ENCODE measurements at places on chromosomes 5 and 9.

DNA sequence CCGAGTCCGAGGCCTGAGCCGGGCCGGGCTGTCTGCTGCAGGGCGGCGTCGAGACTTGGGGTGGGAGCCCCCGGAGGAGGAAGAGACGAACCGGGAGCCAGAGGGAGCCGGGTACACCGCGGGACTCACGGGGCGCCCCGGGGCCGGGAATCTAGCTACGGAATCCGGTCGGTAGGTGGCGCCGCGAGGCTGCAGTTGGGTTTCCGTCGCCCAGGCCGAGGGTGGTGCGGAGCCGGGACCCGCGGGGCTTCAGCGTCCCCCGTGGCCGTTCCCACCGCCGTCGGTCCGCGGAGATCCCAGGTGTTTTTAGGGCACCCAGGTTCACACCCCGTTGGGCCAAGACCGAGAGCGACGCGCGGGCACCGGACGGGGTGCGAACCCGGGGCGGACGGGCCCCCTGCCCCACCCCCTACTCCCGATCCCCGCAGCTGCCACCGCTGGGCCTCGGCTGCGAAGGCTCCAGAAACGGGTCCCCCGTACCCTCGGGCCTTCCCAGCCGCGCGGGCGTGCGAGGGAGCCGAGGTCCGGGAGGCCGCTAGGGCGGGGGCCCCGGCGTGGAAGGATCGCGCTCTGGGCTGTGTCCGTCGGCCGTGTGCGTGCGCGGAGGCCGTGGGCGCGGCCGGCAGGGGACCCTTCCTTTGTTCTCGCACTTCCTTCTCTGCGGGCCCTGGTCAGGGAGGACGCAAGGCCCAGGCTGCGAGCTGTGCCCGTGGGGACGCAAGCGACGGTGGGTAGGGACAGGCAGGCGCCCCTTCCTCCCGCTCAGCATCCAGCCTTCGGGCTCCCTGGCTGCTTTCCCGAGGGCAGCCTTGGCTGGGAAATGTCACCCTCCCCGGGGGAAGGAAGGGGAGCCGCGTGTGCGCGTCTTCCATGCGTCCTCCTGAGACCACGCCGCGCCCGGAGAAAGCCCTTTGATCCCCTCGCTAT lies 146.6 kb downstream of the GAPVD1 start:
- no peak for DNase-seq

DNA sequence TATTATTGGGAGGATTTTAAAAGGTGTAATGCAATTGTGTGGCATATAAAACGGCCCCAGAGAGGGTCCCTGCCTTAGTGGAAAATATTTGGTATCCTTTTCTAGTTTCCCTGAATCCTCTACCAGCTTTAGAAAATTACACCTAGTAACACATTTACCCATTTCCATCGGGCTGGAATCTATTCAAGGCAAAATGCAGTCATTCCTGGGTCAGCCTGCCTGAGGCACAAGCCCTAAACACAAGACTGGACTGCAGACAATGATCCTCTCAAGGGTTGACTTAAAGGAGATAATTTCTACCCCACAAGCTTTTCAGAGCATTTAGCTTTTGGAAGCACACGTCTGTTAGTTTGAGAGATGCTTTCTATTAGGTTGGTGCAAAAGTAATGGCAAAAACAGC lies 124.4 kb upstream of the ADAMTSL1 start:
- no peak for DNase-seq

GRCh38 chr9:88925481-88925880 lies 65.8 kb upstream of the S1PR3 start:
- no peak for DNase-seq

DNA sequence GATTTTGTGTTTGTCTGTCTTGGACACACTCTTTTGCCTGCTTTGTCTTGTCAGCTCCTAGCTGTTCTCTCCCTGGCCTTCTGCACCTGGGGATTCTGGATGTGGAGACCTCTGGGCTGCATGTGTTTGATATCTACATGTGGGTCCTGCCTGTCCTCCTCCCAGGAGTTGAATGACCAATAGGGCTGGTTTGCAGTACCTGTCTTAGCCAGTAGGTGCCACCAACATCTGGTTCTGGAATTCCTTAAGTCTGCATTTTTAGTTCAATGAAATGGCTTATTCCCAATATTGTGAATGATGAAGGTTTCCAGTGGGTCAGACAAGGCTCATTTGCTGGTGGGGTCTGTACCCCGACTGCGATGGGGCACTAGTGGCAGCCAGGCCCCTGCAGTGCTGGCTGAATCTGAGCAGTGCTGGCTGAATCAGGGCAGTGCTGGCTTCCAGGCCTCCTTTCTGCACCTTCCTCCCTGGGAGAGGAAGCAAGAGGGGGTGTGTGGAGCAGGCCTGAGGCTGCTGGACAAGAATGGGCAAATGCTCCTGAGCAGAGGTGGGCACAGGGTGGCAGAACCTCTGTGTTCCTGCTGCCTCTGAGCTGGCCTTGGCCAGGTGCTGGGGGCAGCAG lies 73.3 kb downstream of the RXRA start:
- DNase-seq = no peak

GRCh38 chr5:148585988-148586387 lies 68.3 kb downstream of the HTR4 start:
- DNase-seq = no peak

- DNase-seq = no peak
Measured at GRCh38 chr5:167352801-167353200, 938.6 kb upstream of the WWC1 start.

- no peak for DNase-seq
Measured at GRCh38 chr5:107673039-107673367, 2.3 kb upstream of the EFNA5 start.

- no peak for DNase-seq
Measured at GRCh38 chr5:76542887-76543690, 80.1 kb downstream of the F2RL2 start.

DNA sequence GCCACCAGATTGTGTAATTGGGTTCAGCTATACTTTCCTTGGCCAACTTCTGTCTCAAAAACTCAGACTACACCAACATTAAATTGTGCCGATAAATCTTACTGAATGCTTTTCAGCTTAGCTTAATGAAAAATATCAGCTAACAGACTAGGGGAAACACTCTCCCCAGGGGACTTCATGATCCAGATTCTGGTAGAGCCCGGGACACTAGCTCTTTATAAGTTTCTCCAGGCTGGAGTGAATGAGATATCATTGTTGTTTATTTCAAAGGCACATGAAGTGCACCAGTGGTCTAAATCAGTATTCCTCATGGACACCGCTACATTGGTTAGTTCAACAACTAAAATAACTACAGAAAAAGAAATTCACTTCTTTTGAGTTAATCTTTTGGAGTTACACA lies 10.5 kb upstream of the LHFPL2 start:
- no peak for DNase-seq

DNA sequence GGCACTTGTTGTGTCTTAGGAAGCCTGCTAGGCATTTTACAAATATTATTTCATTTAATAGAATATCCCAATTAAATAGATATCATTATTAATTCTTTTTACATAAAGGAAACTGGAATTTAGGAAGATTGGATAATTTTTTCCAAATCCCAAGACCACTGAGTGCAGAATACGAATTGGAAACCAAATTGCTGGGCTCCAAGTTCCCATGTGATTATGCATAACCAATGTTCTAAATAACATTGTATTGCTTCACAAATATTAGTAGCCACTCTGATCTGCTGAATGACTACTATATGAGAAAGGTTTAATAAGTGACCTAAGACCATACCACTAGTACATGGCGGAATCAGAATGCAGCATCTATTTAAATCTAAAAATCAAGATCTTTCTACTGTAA lies 57.7 kb downstream of the ALDH1A1 start:
- DNase-seq = no peak

DNA sequence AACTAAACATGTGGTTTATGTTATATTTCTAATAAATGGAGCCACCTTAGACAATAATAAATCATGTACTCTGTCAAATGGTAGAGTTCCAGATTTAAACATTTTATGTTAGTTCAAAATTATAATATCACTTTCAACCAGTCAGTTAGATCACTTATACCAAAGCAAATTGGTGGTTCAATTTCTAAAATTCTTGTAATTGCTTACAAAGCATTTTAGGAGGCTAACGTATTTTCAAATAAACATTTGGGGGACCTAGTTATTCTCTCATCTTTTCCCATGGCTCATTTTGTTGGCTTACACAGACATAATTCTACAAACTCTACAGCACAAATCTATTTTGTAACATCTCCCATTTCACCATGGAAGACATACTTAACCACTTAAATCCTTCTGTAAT lies 39.9 kb downstream of the EDIL3 start:
- no peak for DNase-seq

GRCh38 chr5:52880541-52880940 lies 92.8 kb downstream of the ITGA1 start:
- DNase-seq = no peak

- no peak for DNase-seq
Measured at GRCh38 chr5:68455216-68455615, 239.7 kb downstream of the PIK3R1 start.

DNA sequence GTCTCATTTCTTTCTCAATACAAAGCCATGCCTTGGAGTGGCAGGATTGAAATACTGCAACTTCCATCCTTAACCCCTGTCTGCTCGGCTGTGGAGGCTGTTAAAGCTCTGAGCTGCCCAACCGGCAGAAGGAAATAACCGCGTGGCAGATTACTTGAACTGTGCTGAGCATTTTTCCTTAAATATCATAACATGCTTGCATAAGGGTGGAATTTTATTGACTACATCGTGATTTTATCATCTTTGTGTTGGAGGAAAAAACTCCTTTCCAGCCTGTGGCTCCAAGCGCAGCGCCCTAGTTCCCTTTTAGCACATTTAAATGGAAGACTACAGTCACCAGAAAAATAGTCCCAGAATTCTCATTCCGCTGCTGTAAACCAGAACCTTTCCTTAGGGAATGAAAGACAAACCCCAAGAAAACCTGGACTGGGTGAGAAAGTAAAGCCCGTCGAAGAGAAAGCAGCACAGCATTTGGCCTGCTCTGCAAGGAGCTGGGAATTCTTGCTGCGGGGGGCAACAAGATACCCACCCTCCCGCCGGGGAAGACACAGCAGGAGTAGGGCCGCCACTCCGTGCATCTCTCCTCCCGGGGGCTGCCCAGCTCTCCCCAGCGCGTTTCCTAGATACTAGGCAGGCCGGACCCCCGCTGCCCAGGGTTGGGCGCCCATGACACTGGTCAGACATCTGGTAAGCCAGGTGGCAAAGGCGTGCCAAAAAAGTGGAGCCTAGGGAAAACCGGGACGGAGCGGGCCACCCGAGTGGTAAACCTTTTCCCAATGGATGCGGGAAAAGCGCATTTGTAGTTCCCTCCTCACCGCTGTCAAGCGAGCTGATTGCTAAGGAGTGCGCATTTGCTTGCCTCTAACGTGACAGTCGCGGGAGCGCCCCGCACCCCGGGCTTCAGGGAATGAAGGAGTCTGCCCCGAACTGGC lies 1.3 kb downstream of the SHC3 start:
- no peak for DNase-seq

DNA sequence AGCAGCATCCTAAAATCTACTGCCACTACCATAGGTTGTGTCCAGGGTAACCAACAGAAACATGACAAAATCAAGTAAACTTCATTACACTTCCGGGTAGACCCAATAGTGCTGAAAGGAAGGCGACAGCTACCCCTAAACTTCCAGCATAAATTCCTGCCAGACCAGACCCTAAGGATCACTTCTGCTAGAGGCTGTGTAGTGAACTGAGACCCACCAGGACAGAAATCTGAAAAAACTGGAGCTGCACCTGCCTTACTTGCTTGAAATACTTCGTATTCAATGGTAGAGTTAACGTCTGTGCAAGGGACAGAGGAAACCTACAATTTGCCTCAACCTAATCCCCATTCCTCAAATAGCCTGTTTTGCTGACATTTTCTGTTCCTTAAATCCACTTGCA lies 1.0 kb upstream of the SECISBP2 start:
- no peak for DNase-seq

GRCh38 chr9:72814083-72814597 lies 138.7 kb downstream of the ALDH1A1 start:
- no peak for DNase-seq

GRCh38 chr5:168779333-168779732 lies 200.2 kb upstream of the PANK3 start:
- DNase-seq = no peak

GRCh38 chr5:9596824-9597223 lies 33.3 kb downstream of the TAS2R1 start:
- no peak for DNase-seq

DNA sequence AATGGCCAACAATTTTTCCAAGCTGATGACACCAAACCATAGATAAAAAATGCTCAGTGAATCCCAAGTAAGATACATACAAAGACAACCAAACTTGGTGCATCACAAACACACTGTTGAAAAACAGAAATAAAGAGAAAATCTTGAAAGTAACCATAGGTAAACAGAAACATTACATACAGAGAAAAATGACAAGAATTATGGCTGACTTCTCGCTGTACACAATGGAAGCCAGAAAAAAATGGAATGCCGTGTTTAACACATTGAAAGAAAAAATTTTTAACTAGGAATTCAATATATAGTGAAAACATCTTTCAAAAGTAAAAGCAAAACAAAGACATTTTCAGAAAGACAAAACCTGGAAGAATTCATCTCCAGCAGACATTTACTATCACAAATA lies 20.6 kb downstream of the DAP start:
- DNase-seq = no peak

GRCh38 chr9:129320575-129321285 lies 142.7 kb upstream of the IER5L start:
- no peak for DNase-seq

- DNase-seq = no peak
Measured at GRCh38 chr9:35628389-35628991, 10.3 kb upstream of the CD72 start.

DNA sequence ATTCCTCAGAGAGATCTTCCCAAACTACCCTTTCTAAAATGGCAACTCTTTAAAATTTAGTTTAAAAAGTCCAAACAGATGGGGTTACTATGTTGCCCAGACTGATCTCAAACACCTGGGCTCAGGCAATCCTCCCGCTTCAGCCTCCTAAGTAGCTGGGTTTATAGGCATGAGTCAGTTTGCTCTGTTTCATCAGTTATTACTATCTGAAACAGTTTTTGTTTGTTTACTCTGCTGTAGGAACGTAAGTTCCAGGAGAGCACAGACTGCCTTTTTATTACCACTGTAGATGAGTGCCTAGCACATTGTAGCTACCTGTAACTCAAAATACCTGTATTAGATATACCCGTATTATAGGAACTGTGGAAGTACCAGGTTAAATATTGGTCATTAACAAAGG lies 89.4 kb downstream of the UHRF2 start:
- DNase-seq = peak; percentile 18

DNA sequence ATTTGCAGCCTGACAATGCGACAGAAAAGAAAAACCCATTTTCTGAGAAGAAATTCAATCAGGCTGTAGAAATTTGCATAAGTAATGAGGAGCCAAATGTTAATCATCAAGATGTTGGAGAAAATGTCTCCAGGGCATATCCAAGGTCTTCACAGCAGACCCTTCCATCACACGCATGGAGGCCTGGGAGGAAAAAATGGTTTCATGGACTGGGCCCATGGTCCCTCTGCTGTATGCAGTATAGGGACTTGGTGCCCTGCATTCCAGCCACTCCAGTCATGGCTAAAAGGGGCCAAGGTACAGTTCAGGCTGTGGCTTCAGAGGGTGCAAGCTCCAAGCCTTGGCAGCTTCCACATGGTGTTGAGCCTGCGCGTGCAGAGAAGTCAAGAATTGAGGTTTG lies 73.3 kb downstream of the CCDC192 start:
- DNase-seq = no peak

GRCh38 chr9:70557661-70558369 lies 143.4 kb upstream of the KLF9 start:
- no peak for DNase-seq
